HCT116 (cell line): ENCODE measurements at places on chromosomes 1 and 21. TPM values are rescaled to one million over a fixed set of nuclear protein-coding genes. Genes with fewer than 3 reads are reported as not detected.
A peak's percentile ranks its signal among the peaks of the same experiment; 100 is the strongest.

Gene CDCA8
- total RNA-seq: 51.7 TPM

Gene SPRR3
- not detected for total RNA-seq

Gene GBP6
- total RNA-seq: not detected

Gene GOLPH3L
- 28.0 TPM for total RNA-seq

Gene LCE2A
- not detected for total RNA-seq

Gene CFAP107
- total RNA-seq: not detected

Gene GUCA2A
- not detected for total RNA-seq

Gene ALX3
- not detected for total RNA-seq

Gene PPFIA4
- total RNA-seq: 10.8 TPM

Gene LEFTY2
- not detected for total RNA-seq

Gene OR14C36
- not detected for total RNA-seq

Gene DNAJC6
- total RNA-seq: 9.0 TPM

DNA sequence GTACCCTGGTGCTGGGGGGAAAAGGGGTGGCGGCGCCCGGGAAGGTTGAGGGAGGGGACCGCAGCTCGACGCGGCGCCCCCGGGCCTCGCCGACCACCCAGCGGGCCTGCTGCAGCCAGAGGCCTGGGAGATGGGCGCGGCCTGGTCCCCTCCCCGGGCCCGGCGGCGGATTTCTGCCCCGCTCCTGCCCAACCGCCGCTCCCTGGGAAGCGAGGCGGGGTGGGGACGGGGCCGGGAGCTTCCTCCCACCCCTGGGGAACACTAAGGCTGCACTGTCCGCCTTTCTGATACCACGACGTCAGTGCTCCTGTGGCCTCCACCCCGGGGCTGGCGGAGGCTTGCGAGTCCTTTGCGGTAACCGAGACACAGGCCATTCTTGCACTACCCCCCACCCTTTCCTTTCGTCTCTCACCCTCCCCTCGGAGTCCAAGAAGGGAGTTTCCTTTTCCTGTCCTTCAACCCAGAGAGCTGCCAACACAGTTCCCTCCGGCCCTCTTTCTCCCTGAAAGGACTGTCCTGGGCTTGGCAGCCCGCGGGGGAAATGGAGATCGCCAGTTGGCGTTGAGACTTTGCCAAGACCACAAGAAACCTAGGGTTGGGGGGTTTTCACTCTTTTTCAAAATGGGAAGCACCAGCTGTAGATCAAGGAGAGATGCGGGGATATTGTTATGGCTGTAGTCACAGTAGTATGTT, 742 bp downstream of the SH3GLB1 start:
- H3K27ac ChIP-seq: peak overlapping the region; percentile 94
- DNase-seq: peak; percentile 8
- no peaks in the 10 kb centered on the region for H3K4me1 ChIP-seq
- H3K36me3 ChIP-seq: no peaks in the 10 kb centered on the region

- no peaks in the 10 kb centered on the region for H3K27me3 ChIP-seq
- H3K36me3 ChIP-seq: no peaks in the 10 kb centered on the region
- H3K27ac ChIP-seq: no peak overlapping the region
- no peaks in the 10 kb centered on the region for H3K4me1 ChIP-seq
- DNase-seq: no peak
- no peak overlapping the region for H3K4me3 ChIP-seq
Measured at GRCh38 chr1:86105533-86105866, 51.1 kb downstream of the COL24A1 start.

DNA sequence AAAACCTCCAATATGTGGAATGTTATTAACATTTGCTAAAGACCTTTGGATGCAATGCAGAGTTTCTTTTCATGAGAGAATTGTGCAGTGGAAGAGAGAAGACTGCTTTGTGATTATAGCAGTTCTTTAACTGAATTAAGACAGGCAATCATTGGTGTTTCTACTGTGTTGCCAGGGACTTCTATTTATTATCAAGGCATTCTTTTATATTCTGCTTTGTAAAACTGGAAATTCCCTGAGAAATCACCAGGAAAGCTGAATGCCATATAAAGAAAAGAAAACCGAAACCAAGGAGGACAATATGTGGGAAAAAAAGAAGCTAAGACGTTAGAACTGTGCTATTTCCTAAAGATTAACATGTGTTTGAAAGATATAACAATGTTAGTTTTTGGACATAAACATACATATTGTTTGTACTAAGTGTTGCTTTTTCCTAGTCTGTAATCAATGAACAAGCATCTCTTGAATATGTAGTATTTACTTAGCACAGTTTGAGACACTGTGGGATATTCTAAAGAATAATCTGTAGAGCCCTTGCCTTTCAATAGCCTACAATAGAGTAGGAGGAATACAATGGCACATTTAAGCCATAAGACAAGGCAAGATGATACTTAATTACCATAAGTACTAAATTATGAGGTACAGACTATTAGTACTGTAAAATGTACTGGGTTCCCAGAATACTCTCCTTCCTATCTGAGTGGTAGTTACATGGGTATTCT, 47.1 kb downstream of the EXTL2 start:
- H3K4me3 ChIP-seq: no peak overlapping the region
- DNase-seq: no peak
- H3K27ac ChIP-seq: no peak overlapping the region
- no peaks in the 10 kb centered on the region for H3K36me3 ChIP-seq

- no peaks in the 10 kb centered on the region; the same call in 1 of the 2 replicates for H3K4me1 ChIP-seq
- H3K27me3 ChIP-seq: no peaks in the 10 kb centered on the region
- no peak for DNase-seq
- H3K36me3 ChIP-seq: no peaks in the 10 kb centered on the region
- H3K27ac ChIP-seq: no peak overlapping the region
Measured at GRCh38 chr1:117569856-117570255, 36.0 kb upstream of the TENT5C start.

GRCh38 chr1:193705554-193705981, 519.2 kb upstream of the B3GALT2 start:
- no peak for DNase-seq
- no peak overlapping the region for H3K4me3 ChIP-seq
- H3K4me1 ChIP-seq: peaks cover 7% of the 10 kb centered on the region
- H3K36me3 ChIP-seq: no peaks in the 10 kb centered on the region
- H3K27ac ChIP-seq: no peak overlapping the region

- peak; percentile 40 for DNase-seq
- no peaks in the 10 kb centered on the region for H3K36me3 ChIP-seq
- H3K4me1 ChIP-seq: no peaks in the 10 kb centered on the region; the same call in 1 of the 2 replicates
- H3K27me3 ChIP-seq: no peaks in the 10 kb centered on the region
- peak overlapping the region; percentile 60; the same call in 1 of the 2 replicates for H3K27ac ChIP-seq
Measured at GRCh38 chr1:90850898-90851710, 134.0 kb upstream of the BARHL2 start.

- no peaks in the 10 kb centered on the region for H3K27me3 ChIP-seq
- no peaks in the 10 kb centered on the region for H3K4me1 ChIP-seq
- DNase-seq: no peak
- H3K4me3 ChIP-seq: no peak overlapping the region
- H3K36me3 ChIP-seq: no peaks in the 10 kb centered on the region
Measured at GRCh38 chr1:198656500-198656932, 17.7 kb downstream of the PTPRC start.

DNA sequence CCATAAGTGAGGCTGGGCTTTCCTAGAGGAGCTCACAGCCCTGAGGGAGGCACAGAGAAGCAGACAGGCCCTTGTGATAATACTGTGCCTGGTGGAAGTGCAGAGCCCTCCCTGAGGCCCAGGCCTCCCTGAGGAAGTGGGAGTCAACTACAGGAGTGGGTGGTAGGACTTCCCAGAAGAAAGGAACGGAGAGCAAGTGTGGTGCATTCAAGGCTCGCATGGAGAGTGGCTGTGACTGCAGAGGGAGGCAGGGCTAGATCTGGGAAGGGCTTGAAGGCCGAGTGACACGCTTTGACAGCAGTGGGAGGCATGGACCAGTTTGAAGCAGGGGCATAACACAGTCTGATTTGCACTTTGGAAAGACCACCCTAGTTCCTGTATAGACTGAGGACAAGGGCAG, 37.3 kb downstream of the AZIN2 start:
- no peak overlapping the region for H3K27ac ChIP-seq
- DNase-seq: no peak
- H3K36me3 ChIP-seq: no peaks in the 10 kb centered on the region
- H3K27me3 ChIP-seq: no peaks in the 10 kb centered on the region
- H3K4me1 ChIP-seq: no peaks in the 10 kb centered on the region
- H3K4me3 ChIP-seq: no peak overlapping the region

DNA sequence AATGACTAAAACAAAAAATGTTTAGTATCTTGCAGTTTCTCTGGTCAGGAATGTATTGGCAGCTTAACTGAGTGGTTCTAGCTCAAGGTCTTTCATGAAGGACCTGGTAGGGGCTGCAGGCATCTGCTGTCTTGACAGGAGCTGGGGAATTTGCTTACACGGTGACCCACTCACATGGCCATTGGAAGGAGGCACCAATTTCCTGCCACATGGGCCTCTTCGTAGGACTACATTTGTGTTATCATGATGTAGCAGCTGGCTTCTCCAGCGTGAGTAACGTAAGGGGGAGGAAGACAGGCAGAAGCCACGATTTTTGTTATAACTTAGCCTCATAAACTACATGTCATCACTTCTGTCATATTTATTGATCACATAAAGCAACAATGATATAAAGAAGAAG, 376.3 kb downstream of the AMY1C start:
- DNase-seq: no peak
- no peaks in the 10 kb centered on the region for H3K36me3 ChIP-seq
- H3K4me1 ChIP-seq: no peaks in the 10 kb centered on the region
- H3K27me3 ChIP-seq: no peaks in the 10 kb centered on the region

- no peaks in the 10 kb centered on the region for H3K36me3 ChIP-seq
- no peaks in the 10 kb centered on the region for H3K27me3 ChIP-seq
- no peak overlapping the region for H3K27ac ChIP-seq
- no peak overlapping the region for H3K4me3 ChIP-seq
Measured at GRCh38 chr1:106290805-106291501, 765.5 kb upstream of the PRMT6 start.

DNA sequence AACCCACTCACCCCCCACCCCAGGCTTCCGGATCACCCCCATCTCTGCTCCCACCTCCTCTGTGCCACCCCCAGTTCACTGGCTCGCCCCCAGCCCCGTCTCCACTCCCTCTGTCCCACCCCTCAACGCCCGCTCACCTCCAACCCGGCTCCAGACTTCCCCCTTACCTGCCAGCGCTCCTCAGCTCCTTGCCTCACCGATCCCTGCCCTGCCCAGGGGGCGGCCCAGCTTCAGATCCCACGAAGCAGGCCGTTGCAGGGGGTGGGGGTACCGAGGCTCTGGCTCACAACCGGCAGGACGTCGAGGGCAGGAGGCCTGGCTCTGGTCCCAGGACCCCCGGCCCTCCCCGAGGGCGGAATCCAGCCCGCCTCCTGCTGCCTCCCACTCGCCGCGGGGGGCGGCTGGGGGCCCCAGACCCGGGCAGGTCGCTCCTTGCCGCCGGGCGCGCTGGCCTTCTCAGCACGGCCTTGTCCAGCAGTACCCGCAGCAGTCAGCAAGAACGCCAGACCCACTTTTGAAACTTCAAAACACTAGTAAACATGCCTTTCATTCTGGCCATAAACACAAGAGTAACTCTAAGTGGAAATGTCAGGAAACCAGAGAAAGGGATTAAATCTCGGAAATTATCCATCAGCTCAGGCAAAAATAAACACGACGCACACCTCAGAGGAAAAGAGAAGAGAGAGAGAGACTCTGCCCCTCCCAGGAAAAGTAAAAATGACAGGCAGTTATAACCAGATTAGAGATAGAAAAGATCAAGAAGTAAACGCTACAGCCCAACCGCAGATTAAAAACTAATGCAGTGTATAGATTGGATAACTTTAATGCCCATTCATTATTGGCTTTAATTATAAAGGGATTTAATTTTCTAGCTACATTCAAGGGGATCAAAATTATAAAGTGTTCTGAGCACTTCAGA, 1.0 kb upstream of the FAM89A start:
- DNase-seq: no peak
- H3K4me3 ChIP-seq: no peak overlapping the region
- H3K36me3 ChIP-seq: no peaks in the 10 kb centered on the region
- peaks cover 12% of the 10 kb centered on the region for H3K4me1 ChIP-seq
- H3K27ac ChIP-seq: no peak overlapping the region
- no peaks in the 10 kb centered on the region for H3K27me3 ChIP-seq

DNA sequence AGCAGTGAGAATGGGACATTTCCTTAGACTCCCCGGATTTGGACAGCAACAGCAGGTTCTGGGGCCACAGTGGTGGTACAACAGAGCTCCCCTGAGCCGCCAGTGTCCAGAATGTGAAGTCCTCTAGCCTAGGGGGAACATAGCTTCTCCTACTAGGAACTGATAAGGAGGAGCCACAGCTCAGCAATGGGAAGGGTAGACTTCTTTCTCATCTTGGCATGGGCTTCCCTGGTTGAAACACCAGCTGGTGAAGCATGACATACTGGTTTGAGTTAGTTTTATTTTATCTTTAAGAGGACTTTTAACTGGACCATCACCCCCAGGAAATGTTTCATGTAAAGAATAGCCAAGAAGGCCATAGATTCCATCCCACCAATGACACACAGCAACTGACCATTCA, 68.4 kb downstream of the KCNJ15 start:
- H3K27me3 ChIP-seq: no peaks in the 10 kb centered on the region
- no peaks in the 10 kb centered on the region for H3K4me1 ChIP-seq
- no peak overlapping the region for H3K4me3 ChIP-seq
- H3K36me3 ChIP-seq: no peaks in the 10 kb centered on the region

- no peak overlapping the region for H3K4me3 ChIP-seq
- no peaks in the 10 kb centered on the region for H3K4me1 ChIP-seq
- H3K36me3 ChIP-seq: no peaks in the 10 kb centered on the region
- no peaks in the 10 kb centered on the region for H3K27me3 ChIP-seq
- H3K27ac ChIP-seq: no peak overlapping the region
Measured at GRCh38 chr21:35575280-35575915, 484.9 kb downstream of the SETD4 start.

DNA sequence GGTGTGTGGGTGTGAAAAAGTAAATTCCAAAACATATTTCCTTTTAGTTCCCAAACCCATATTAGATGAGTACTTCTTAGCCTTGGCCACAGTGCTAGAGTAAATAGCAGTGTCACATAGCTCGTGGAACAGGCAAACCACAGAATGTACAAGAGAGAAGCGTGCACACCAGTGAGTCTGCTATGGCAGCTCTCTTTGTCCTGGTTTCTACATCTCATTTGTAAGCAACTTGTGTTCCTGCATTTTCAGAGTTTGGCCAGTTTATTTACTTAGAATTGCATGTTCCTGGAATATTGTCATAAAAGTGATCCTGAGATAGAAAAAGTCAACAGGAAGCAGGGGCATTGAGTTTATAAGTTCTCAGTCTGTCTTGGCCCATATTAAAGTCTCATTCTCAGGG, 142.1 kb downstream of the DHRS3 start:
- H3K27ac ChIP-seq: peak overlapping the region; percentile 3; the same call in 1 of the 2 replicates
- H3K4me3 ChIP-seq: no peak overlapping the region
- no peaks in the 10 kb centered on the region for H3K27me3 ChIP-seq
- H3K4me1 ChIP-seq: peaks cover 84% of the 10 kb centered on the region
- no peak for DNase-seq

GRCh38 chr1:29460041-29460610, 223.8 kb downstream of the PTPRU start:
- no peak overlapping the region for H3K4me3 ChIP-seq
- H3K27ac ChIP-seq: no peak overlapping the region
- peaks cover 8% of the 10 kb centered on the region; the same call in 1 of the 2 replicates for H3K27me3 ChIP-seq
- H3K36me3 ChIP-seq: no peaks in the 10 kb centered on the region
- H3K4me1 ChIP-seq: no peaks in the 10 kb centered on the region
- no peak for DNase-seq

GRCh38 chr21:43602266-43603232, 56.7 kb downstream of the HSF2BP start:
- no peaks in the 10 kb centered on the region for H3K27me3 ChIP-seq
- no peak overlapping the region for H3K4me3 ChIP-seq
- H3K27ac ChIP-seq: no peak overlapping the region
- DNase-seq: no peak
- no peaks in the 10 kb centered on the region for H3K36me3 ChIP-seq
